ENCODE measurements at places on chromosomes 5 and 9.
A peak's percentile ranks its signal among the peaks of the same experiment; 100 is the strongest.

- no peak for DNase-seq
Observed at GRCh38 chr5:165913059-165913458, 2378.4 kb upstream of the WWC1 start.

DNA sequence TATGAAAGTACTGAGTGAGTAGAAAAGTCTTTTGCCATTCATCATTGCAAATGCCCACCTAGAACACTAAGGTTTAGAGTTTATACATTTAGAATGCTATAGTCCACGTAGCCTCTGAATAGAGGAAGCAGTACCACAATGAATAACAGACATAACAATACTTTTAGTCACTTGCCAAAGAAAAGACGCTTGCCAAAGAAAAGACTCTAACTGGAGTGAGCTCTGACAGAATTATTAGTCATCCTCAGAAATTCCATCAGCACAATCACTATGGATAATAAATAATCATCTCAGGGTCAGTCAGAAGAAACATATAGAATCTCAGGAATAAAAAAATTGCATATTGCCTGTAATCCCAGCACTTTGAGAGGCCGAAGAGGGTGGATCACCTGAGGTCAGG lies 168.5 kb upstream of the TARS1 start:
- no peak for DNase-seq

- DNase-seq = no peak
Observed at GRCh38 chr5:99088309-99088708, 159.5 kb upstream of the CHD1 start.

DNA sequence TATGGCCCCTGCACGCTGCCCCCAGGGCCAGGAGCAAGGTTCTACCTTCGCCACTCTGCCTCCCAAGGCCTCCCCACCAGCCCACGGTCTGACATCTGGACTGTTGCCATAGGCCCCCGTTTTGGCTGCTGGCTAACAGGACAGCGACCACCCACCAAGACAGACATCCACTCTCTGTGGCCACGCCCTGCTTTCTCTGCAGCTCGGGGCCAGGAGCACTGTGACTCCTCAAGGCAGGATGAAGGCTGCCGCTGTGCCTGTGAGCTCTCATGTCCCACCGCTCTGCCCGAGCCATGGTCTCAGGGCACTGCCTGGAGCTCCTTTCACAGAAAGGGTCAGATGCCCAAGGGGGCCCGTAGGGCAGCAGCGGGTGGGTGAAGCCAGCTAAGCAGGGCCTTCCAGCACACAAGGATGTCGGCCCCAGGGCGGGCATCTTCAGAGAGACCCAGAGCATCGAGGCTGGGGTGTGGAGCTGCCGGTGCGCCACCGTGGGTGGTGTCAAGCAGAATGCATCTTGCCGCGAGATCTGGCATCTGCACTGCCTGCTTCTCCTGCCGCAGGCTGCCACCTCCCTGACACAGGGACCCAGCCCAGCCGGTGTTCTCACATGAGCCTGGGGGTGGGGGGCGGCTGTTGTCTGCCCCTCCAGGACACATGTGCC lies 92.2 kb upstream of the ADAMTS2 start:
- no peak for DNase-seq

DNA sequence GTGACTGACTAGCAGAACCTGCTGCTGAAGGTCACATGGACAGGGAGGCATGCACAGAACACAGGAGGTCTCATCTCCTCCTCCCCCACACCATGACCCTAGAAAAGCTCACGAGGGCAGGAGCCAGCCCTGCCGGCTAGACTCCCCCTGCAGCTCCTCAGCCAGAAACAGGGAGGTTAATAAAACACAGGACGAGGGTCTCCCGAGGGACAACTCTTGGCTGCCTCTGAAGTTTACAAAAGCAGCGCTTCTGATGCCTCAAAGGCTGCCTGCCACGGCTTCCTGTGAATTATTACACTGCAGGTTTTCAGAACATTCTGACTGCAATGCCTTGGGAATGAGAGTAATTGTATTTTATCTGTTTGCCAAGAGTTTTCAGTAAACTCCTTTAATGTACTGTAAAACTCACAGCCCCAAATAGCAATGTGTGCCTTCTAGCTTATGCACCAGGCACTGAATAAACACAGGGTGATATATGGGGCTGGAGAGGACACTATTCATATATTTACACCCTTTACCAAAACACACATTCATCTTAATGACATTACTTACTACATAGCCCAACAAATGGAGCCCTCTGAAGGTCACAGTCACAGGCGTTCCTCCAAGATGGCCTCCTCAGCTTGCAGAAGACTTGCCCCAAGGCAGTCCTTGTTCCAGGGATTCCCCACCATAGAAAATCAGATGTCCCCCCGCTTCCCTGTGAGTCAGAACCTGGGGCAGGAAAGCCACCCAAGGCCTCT lies 83.7 kb downstream of the C5orf15 start:
- DNase-seq = no peak

GRCh38 chr9:34381323-34381722 lies 4.6 kb upstream of the MYORG start:
- no peak for DNase-seq

DNA sequence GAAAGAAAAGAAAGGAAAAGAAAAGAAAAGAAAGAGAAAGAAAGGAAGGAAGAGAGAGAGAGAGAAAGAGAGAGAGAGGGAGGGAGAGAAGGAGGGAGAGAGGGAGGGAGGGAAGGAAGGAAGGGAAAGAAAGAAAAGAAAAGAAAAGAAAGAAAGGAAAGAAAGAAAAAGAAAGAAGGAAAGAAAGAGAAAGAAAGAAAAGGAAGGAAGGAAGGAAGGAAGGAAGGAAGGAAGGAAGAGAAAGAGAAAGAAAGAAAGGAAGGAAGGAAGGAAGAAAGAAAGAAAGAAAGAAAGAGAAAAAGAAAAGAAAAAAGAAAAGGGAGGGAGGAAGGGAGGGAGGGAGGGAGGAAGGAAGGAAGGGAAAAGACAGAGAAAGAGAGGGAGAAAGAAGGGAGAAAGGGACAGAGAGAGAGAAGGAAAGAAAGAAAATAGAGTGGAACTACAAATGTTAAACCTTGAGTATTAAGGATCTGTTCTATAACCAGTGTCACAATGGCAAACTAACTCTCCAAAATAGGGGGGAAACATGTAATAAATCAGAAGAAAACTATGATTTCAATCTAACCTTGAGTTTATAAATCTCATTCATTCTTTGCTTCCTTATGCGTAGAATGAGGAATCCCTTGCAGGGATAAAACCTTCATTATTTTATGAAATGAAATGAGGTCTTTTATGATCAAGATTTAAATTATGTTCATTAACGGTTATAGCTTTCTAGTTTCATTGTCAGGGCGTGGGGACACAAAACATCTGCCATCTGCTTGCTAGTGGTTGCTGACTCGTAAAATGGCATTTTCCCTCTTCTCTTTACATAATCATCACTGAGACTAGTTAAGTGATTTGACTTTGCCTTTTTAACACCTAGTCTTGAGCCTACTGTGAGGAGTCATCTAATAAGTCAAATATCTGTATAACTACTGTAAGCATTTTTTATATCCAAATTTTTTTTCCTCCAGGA lies 40.7 kb upstream of the RAD23B start:
- DNase-seq = no peak

GRCh38 chr5:140339636-140340035 lies 6.8 kb downstream of the HBEGF start:
- DNase-seq = no peak

GRCh38 chr9:133701981-133702797 lies 36.0 kb downstream of the SARDH start:
- DNase-seq = peak; percentile 46

- no peak for DNase-seq
Observed at GRCh38 chr9:116282597-116282996, 129.0 kb downstream of the PAPPA start.

DNA sequence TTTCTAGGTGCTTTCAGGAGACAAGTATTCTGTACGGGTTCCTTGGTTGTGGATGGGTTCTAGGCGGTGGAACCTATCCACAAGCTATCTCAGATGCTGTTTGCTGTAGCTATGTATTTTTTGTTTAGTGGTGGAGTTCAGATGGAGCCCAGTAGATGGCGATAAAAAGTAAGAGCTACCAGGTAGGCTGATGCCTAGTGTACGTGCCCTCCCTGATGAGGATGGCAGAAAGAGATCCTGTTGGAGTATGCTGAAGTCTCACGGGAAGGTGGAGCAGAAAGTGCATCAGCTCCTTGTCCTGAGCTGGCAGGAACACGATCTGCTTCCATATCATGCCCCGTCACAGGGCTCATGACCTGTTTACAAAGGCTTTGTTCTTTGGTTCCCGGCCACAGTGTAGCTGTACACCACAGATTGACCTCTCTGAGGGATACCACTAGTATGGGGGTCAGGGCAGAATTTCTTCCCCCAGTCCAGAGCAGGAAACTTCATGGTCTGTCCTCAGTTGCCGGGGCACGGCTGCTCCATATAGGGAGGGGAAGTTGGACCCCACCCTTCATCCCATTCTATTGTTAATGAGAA lies 12.6 kb upstream of the UGT3A2 start:
- peak; percentile 63 for DNase-seq

DNA sequence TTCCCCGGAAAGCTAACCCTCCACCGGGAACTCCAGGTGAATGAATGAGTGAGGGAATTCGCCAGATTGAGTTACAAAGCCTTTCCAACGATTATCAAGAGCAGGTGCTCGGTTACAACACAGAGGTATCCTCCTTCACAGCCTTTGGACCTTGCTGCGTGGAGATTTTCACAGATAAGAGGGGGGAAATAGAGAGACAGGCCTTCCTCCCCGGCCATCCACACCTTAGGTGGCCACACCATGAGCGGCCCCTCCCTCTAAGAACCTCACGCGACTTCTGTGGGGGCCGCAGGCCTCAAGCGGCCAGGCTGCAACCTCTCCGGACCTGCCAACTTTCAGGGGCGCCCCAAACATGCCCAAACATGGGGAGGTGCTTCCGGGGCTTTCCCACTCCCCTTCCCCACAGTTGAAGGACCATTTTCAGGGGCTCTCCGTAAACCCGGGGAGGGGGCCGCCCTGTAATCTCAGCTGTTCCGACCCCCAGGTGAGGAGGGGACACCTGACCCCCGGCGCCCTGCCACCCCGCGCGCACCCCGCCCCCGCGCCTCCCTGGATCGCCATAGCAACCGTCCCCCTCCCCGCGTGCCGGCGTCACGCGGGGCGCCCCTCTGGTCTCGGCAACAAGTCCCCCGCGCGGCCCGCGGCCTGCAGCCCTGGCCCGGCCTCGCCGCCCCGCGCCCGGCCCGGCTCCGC lies 603 bp downstream of the DENND1A start:
- peak; percentile 7 for DNase-seq

GRCh38 chr5:68007451-68007850 lies 208.1 kb upstream of the PIK3R1 start:
- DNase-seq = no peak

DNA sequence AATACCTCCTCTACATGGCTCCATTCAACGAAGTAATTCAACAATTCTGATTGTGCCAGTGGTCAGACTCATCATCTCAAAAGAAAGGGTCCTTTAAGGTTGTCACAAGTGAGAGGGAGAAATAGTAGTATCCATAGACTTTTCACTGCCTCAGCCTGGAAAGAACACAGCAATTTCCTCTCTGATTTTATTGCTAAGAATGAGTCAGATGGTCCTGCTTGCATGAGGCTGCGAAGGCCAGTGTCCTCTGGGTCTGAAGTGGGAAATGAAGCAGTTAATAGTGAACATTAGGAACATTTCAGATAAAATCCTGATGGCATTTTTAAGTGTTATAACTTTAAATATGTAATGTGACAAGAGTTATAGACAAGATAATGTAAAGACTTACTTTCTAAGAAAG lies 979.0 kb downstream of the EFNA5 start:
- DNase-seq = no peak

- no peak for DNase-seq
Observed at GRCh38 chr9:88533951-88534455, 975 bp upstream of the NXNL2 start.

GRCh38 chr5:151483647-151484046 lies 36.2 kb downstream of the SLC36A1 start:
- no peak for DNase-seq

GRCh38 chr5:151001436-151001835 lies 19.0 kb upstream of the GPX3 start:
- DNase-seq = no peak

DNA sequence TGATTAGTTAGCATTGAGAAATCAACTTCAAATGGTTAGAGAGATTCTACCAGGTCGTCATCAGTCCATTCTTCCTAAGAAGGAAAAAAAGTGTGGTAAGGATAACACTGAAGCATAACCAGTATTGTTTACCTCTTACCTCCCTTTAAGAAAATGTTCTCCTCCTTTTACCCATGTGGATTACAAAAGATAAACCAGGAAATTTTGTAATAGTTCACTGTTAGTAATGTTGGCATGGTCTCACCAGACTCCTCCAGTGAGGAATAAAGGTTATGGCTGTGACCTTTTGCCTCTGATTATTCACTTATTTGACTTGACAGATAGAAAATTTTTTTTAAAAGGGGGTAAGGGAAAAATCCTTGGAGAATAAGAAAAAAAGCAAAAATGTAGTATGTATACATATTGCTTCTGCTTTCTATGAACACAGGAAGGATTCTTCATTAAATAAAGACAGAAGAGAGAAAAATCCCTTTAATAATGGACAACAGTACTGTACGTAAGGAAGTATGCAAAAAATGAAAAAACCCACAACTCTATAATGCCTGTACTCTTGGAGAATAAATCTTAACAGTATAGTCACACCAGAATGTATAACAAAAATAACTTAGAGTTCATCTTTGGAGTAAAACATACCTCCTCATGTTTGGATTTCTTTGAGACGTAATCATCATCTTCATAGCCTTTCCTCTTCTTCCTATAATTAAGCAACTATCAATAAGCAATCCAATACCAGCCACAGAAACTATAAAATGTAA lies 18.1 kb downstream of the CCNH start:
- DNase-seq = no peak

GRCh38 chr9:121267689-121268597 lies at the start of gene GSN:
GSN (plus strand) TSS chr9:121268162; CDS start chr9:121301972, 33,810 bp downstream.
- peak; percentile 21 for DNase-seq

DNA sequence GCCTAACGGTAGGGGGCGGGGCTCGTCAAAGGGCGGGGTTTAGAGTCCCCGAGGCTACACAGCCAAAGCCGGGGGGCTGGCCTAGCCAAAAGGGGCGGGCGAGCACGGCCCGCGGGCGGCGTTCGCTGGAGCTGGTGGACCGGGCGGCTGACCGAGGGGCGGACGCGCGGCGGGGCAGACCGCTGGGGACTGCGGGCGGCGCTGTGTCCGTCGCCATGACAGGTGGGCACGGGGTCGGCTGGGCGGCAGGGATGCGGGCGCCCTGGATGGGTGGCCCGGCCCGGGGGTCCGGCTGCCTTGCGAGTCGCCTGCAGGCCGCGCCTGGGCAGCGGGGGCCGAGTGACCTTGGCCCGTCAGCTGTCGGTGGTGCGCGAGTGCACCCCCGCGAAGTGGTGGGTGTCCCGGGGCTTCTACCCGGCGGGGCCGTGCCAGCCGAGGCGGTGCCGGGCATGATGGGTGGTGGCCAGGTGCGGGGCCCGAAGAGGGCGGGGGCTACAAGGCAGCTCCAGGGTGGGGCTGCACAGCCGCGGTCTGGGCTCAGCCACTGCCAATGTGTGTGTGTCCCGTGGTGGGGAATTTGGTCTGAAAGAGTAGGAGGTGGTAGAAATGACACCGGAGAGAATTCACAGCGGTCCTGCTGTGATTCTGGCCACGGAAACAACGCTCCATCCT lies at the start of gene CARD19:
TSS of gene CARD19 (plus strand) at position 87 of the 672 bp plus-strand sequence. CDS start at position 216, 129 bp downstream.
- peak; percentile 43 for DNase-seq

- DNase-seq = no peak
Observed at GRCh38 chr5:38720554-38721361, 125.1 kb upstream of the OSMR start.

Data from T-helper 2 cell (primary cell).